ENCODE measurements at places on chromosomes 3 and 15.

DNA sequence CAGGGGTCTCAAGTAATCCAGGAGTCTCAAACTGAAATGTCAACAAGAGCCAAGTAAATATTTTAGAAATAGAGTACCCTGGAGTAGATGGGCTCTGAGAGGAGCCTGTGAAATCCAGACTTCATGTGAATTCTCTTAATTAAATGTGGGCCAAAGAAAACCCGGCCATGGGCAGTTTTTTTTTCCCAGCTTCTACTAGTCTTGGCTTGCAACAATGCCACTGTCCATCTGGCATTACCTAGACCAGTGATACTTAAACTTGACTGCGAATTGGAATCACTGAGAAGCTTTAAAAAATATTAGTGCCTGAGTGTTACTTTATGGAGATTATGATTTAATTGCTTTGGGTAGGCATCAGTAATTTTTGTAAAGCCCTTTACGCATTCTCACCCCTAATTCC, 66.4 kb upstream of the GOLGA6B start:
- DNase-seq = no peak

DNA sequence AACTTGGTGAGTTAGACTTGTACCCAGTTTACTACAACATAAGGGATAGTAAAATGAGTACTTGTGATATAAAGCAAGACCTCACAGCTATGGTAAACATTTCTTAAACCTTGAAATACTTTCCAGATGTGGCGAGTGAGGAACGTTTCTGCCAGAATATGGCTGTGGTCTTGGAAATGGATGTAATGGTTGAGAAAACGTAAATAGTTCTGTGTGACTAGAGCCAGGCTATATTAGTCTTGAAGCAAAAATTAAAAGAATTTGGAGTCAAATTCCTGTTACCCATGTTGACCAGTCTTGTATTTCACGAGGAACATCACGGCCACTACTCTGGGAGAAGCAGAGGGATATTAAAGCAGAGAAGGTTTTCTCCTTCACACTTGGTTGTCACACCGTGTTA, 15.3 kb downstream of the OR4F15 start:
- no peak for DNase-seq

DNA sequence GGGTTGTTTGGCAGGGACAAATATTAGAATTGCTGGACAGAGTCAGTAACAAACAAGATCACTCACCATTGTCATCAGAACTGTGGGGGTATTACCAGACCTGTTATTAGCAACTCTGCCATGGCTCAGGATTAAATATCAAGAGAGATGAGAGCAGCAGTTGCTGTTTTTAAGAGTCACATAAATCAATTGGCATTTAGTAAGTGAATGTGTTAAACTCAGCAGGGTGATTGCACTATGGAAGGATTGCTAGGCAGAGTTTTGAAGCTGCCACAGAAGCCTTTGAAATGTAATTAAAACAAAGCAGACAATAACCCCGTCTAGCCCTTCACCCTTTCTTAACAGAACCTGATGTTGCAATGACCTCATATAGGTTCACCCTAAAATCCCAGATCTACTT, 238.8 kb downstream of the GAP43 start:
- no peak for DNase-seq

DNA sequence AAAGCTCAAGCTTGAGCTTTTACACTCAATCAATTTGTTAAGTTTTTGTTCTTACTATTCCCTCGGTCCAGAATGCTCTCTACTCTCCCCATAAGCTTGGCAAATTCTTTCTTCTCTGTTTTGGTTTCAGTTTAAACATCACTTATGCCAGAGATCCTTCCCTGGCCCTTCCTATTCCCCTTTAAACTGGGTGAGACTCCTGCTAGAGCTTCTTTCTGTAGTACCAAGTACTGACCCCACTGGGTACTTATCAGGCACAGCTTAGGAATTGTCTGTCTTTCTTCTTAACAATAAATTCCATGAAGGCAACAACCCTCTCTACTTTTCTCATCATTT, 76.7 kb upstream of the PHLDB2 start:
- no peak for DNase-seq

GRCh38 chr3:135837977-135838631, 127.4 kb upstream of the PPP2R3A start:
- no peak for DNase-seq

- DNase-seq = no peak
These were observed 2.7 kb downstream of the CSK start for GRCh38 chr15:74784426-74785193.

DNA sequence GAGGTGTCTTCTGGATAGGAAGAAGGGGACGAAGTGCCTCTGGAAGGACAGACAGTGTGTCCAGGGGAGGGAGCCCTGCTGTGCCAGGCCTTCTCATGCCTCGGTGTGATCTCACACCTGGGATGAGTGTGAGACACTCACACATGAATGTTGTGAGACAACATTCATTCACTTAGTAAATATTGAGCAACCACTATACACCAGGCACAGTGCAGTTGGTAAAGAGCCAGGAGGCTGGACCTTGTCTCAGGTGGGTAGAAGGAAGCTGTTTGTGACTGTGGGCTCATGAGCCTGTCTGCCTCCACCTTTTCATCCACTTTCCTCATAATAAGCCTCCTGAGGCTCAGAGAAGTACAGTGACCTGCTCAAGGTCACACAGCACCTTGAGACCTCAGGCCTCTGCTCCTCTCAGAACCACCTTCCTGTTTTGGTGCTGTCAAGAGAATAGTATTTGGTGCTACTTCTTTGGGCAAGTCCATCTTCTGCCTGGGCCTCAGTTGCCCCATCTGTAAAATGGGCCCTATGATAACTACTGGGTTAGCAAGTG, 20.9 kb downstream of the SLC6A6 start:
- DNase-seq = no peak

- DNase-seq = no peak
These were observed 269.4 kb downstream of the UACA start for GRCh38 chr15:70493787-70494516.
